NCI-H1105 (cell line): ENCODE measurements at places on chromosomes 3 and 15.

DNA sequence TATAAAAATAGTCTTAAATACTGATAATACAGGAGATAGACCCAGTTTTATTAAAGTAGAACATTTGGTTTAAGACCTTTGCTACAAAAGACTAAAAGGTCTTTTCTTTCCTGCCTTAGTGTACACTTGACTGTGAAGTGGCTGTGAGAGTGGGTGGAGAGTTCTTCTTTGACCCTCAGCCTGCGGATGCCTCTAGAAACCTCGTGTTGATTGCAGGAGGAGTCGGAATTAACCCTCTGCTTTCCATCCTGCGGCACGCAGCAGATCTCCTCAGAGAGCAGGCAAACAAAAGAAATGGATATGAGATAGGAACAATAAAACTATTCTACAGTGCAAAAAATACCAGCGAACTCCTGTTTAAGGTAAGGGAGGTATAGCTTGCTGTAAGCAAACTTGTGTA is 36.5 kb downstream of the OXNAD1 start:
- DNase-seq, result no peak

DNA sequence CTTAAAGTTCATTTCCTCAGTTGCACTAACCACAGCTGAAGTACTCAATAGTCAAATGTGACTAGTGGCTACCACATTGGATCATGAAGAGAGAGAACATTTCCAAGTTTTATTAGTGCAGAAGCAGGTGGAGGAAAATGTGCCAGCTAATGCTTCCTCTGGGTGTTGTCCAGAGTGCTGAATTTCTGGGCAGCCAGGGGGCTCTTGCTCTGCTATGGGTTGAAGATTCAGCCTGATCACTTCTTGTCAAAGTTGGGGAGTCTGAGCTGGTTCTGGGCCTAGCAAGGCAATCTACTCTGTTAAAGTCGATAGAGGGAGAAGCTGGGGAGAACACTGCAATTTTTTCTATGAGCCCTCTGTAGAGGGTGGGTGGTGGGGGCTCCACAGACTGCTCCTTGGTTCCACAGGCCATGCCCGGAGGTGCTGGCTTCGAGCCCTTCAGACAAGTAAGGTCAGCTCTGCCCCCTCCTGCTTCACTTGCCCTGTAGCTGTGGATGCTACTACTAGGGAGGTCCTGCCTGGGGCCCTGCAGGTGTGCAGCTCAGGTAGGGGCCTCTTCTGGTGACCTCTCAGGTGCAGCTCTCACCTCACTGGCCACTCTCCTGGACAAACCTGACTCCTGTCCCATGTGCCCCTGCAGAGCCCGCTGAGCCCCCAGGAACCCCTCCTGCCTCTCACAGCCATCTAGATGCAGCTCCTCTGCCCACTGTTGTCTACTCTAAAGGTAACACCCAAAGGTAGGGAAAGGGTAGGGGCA is 8.2 kb downstream of the ALG3 start:
- DNase-seq, result no peak

DNA sequence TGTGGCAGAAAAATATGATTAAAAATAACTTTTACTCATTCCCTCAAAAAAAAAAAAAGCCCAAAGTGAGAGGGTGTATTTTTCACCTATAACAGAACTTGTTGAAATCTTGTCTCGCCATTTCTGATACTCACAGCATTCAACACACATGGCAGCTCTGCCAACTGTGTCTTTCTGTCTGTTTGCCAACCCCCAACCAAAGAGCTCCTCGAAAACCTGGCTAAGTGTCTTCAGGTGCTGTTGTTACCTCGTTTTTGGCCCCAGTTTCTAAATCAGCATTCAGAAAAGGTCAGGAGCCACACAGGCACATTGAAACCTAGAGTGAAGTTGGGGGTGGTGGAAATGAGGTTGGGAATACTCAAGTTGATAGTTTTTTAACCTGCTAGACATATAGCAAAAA is 123.5 kb downstream of the TMEM108 start:
- DNase-seq, result no peak

DNA sequence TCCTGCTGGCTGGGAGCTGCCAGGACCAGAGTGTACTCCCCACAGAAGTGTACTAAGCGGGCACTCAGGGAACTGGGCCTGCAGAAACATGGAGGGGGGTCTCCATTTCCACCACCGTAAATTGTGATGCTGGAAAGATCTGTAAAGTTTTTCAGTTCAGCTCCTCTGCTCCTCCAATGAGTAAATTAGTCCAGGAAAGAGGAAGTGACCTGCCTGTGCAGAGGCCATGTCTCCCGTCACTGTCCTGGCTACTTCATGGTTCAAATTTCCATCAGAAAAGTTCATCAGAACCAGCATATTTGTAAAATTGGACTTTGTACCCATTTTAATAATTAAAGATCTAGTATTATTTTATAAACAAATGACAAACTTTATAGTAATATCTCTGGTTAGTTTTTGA is 226.7 kb upstream of the THBS1 start:
- DNase-seq, result no peak

DNA sequence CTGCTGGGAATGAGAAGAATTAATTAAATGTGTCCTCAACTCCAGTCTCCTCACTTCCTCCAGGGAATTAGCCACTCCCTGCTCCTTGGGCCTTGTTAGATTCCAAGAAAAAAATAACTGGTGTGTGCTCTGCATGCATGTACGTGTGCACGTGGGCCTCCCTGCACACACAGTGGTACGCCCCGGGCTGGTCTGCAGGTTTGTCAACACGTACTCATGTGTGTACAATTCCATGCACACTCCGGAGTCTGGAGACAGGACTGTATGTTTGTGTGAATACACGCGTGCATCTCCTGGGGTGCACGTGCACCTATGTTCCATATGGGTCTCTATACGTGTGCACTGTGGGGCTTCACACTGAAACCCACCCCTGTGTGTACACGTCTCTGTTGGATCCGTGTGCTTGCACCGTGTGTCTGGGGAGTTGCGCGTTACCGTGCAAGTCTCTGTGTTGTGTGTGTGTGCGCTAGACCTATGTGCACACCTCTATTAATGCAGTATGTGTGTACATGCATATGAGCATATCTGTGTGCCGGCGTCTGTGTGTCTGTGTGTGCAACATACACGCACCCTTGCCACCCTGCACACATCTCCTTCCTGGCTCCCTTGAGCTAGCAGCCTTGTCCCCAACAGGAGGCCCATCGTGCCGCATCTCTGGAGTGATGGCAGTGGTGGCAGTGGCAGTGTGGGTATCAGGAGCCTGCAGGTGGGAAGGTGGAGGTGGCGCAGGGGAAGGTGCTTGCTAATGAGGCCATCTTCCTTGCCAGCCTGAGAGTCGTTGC is 210.1 kb downstream of the TBC1D2B start:
- no peak for DNase-seq

GRCh38 chr15:90814191-90814821 is 54.1 kb upstream of the FURIN start:
- no peak for DNase-seq

GRCh38 chr3:33537133-33537532 is 96.9 kb upstream of the UBP1 start:
- no peak for DNase-seq

DNA sequence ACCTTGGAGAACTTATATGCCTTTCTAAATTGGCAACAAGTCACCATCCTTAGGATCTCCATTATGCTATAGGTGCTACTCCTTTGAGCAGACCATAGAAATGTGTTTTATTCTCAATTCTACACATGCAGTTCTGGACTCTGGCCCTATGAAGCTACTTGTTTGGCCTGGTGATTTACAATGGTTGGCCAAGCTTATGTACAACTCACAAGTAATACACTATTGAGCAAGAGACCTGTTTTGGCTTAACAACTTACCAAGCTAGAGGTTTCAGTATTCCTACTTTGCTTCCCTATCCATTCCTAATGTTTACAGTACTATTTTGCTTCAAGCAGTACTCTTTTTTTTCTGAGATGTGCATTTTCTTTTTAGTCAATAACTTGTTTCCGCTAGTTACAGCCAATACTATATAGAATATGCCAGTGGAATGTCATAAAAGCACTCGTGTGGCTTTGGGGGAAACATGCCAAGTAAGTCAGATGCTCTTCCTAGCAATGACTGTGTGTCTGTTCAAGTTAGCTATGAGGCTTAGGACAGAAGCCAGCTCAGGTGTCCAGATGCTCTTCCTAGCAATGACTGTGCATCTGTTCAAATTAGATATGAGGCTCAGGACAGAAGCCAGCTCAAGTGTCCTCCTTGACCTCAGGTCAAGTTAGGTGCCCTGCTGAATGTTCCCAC is 174.9 kb upstream of the SEMA6D start:
- no peak for DNase-seq

GRCh38 chr3:121411523-121411922 is 134.3 kb downstream of the POLQ start:
- no peak for DNase-seq
